ENCODE measurements at places on chromosomes 12 and 14.

DNA sequence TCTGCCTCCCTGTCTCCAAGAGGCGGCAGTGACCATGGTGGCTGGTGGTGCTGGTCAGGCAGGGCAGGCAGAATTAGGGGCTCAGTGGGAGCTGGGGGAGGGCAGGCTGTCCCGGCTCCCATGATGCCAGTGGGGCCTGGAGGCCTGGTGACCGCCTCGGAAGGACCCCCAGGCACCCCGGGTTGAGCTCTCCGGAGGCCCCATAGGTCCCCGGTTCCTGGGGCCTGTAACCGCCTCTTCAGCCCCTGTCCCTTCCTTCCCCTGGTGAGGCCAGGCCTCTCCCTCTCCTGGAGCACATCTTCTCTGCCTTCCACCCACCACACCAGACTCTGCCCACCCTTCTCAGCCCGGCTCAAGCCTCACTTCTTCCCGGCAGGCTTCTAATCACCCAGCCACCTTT lies 117.7 kb upstream of the GSC start:
- DNase-seq, result no peak

- DNase-seq, result no peak
These were observed 100.3 kb downstream of the ESR2 start for GRCh38 chr14:64193821-64194220.

DNA sequence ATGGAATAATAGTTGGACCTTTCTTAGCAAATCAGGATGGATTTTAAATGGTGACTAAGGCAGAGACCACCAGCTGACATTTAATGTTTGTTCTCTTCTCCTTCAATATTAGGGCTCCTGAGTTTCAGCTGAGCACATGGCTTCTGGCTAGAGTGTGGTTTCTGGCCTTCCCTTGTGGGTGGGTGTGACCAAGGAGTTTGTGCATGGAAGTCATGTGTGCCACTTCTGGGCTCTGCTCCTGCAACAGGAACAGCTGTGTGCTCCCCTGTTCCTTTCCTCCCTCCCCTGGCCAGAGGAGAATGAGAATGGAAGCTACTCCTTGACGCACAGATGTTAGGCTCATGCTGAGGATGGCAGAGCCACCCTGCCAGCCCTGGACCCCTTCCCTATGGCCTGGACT lies 44.2 kb downstream of the CCDC175 start:
- DNase-seq, result no peak

GRCh38 chr12:115135800-115136211 lies 451.8 kb upstream of the TBX3 start:
- no peak for DNase-seq

GRCh38 chr12:75781532-75782046 lies 250.0 kb downstream of the PHLDA1 start:
- DNase-seq, result no peak

DNA sequence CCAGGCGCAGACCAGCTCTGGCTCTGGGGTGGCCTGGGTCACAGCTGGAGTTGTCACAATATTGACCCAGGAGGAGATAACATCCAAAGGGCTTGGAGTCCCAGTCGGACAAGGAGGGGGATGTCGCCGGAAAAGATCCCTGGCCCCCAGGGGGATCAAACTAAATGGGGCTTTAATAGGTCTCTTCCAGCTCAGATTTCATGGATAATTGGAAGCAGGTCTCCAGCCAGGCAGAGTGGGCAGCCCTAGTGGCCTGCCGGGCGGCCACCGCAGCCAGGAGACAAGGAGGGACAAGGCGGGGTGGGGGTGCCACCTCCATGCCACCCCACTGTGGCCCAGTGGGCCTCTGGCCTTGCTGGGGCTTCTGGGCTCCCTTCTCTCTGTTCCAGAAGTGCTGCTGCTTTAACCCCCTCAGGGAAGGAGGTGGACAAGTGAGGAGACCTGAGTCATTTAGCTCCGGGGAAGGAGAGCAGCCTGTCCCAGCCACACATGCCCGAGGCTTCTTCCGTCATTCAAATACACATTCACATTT lies 23.1 kb upstream of the PGF start:
- DNase-seq, result no peak

DNA sequence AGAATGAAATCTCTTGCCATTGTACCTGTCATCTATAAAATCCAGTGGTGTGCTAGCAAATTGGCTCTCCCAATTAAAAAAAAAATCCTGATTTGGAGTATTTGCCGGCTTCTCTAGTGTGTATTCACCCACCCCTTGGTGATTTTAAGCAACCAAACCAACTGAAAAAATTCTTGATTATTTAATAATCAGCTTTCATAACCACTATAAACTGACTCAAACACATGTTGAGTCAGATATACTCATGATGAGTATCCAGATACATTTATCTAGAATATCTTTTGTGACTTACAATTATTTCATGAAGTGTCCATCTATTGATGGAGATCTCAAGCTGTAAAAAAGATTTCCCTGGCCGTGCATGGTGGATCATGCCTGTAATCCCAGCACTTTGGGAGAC lies 205.4 kb downstream of the RASSF9 start:
- DNase-seq, result no peak

DNA sequence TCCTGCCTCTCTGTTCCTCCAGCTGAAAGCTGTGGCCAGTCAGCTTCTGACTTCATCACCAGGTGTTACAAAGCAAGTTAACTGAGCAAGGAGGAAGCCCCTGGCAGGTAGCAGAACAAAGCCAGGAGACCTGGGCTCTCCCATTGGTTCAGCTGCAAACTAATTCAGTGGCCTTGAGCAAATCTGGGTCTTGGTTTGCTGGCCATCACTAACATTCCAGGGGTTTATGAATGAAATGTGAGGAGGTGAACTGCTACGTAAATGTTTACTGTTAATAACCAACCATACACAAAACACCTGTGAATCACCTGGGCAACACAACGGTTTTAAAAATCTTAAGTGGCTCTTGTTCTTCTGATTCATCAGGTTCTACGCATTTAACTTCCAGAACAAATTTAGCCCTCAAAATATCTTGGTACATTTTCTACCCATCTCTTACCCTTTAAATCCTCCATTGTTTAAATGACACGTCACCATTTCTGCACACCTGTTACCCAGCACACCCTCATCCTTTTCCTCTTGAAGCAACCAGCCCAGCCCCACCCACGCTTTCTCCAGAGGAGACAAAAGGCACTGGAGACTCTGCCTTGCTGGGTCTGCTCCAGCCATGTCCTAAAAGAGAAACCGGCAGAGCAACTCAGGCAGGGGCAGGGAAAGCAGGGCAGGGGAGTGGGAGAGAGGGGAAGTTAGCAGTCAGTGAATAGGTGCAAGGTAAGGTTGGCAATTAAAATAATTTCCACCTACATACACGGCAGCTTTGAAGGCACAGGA lies 49.3 kb upstream of the TSPAN11 start:
- no peak for DNase-seq

GRCh38 chr14:103362780-103363179 lies 22.4 kb upstream of the MARK3 start:
- DNase-seq, result no peak

GRCh38 chr14:22653012-22653621 lies 9.0 kb upstream of the OR6J1 start:
- DNase-seq, result peak; percentile 8

- DNase-seq, result no peak
These were observed 281.1 kb downstream of the NRXN3 start for GRCh38 chr14:78451319-78451695.

Measured in stimulated activated CD4-positive, alpha-beta T cell treated with anti-CD3 and anti-CD28 coated beads, TNF-alpha, amount 100 ng/mL, for 4 hours (primary cell).